A673 (cell line): ENCODE measurements at places on chromosomes 1 and 21. TPM values are rescaled to one million over a fixed set of nuclear protein-coding genes. Genes with fewer than 3 reads are reported as not detected.

PRMT6 gene
- total RNA-seq = 50.4 and 53.0 TPM in 2 replicates

TCP10L gene
- 2.5 and 3.7 TPM in 2 replicates for total RNA-seq

- no peak for DNase-seq
Measured at GRCh38 chr1:112359961-112360767, 35.9 kb upstream of the CTTNBP2NL start.

DNA sequence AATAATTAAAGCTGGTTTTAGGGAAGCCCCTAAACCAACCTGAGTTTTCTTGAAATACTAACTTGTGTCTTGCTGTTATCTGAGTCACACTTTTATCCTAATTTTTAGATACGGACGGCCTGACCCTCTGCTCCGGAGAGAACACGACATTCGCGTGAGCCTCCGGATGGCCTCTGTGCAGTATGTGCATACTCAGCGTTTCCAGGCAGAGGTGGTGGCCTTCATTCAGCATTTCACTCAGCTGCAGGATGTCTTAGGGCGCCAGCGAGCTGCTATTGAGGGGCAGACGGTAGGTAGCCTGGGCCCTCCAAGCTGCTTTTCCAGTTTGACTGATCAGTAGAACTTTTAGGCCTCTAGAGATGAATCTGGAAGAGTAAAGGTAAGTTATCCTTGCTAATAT is 63.6 kb downstream of the VPS13D start:
- DNase-seq = no peak

- DNase-seq = peak; percentile 90
Measured at GRCh38 chr1:203340112-203340790, 10.7 kb downstream of the FMOD start.

DNA sequence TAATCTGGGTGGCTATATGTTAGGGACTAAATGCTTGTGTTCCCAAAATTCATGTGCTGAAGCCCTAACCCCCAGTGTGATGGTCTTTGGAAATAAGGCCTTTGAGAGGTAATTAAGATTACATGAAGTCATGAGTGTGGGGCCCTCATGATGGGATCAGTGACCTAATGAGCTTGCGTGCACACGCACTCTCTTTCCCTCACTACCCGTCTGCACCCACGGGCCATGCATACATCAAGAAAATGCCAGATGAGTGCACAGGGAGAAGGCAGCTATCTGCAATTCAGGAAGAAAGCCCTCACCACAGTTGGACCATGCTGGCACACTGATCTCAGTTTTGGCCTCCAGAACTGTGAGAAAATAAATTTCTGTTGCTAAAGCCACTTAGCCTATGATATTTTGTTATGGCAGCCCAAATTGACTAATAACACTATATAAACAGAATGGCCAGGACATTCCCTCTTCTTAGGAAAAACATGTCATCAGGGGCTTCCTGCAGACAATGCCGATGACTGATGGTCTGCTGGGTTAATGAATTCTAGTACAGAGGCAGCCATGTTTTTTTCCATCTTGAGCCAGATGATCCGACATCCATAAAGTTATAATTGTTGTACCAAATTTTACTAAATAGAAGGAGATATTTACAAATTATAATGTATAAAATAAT is 18.1 kb upstream of the MYOG start:
- no peak for DNase-seq

DNA sequence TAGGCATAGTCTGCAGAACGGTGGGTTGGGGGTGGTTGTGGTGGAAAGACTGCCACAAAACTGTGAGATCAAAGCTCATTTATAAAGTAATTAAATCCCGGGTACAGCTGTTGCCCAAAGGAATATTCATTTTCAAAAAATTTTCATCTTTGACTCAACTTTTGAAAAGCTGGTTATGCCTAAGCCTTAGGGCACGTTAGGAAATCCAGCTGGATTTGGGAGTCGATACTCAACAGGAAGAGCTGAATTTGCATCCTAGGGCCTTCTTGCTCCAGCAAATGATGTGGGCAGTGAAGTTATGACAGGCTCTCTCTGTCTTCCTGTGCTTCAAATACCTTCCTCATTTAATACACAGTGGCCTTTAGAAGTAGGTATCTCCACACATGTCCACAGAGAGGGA is 31.7 kb downstream of the ZP4 start:
- no peak for DNase-seq

GRCh38 chr1:15918962-15919715 is 56.8 kb downstream of the ZBTB17 start:
- DNase-seq = peak; percentile 56

GRCh38 chr1:28756846-28757245 is 20.1 kb downstream of the YTHDF2 start:
- no peak for DNase-seq
